Peyer's patch (tissue), 4 donors: ENCODE measurements at places on chromosomes 6 and 20. TPM values are rescaled to one million over a fixed set of nuclear protein-coding genes. Genes with fewer than 3 reads are reported as not detected.

DNA sequence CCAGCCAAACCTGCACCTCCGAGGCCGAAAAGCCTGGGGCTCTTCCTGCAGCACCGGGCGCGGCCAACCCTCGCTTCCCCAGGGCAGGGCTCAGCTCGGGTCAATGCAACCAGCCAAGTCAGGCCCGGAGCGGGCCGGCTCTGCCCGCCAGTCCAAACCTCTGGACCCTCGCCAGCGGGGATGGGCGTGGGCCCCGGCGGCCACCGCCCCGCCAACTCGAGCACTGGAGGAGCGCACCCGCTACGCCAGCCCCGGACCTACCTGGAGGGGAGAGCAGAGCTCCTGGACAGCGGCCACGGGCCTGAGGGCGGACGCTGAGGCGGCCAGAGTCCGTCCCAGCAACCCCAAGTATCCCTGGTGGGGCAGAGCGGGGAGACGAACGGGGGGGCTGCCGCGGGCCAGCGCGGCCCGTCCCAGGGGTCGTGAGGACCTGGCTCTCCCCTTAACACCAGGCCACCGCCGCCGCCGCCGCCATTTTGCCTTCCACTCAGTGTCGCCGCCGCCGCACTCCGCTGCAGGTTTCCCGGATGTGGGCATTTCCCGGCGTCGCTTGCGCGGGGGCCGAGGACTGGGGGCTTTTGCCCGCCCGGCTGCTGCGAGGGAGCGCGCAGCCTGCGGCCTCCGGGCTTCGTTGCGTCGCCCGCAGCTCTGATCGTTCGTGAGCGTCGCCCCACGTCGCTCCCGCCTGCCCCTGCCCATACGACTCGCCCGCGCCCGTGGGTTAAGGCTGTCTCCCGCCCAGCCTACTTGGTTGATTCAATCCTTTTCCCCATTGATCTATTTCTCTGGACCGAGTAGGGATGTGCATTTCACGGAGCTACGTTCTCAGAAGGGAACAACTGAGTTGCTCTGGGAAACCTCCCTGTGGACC, at the start of gene LATS1:
TSS of gene LATS1 (minus strand) at position 514 of the 871 bp plus-strand sequence. CDS start 15,975 bp downstream, outside the sequence.
- DNase-seq: peak; percentile 92

The LZTS3 gene
- total RNA-seq: 36.3 TPM

DNA sequence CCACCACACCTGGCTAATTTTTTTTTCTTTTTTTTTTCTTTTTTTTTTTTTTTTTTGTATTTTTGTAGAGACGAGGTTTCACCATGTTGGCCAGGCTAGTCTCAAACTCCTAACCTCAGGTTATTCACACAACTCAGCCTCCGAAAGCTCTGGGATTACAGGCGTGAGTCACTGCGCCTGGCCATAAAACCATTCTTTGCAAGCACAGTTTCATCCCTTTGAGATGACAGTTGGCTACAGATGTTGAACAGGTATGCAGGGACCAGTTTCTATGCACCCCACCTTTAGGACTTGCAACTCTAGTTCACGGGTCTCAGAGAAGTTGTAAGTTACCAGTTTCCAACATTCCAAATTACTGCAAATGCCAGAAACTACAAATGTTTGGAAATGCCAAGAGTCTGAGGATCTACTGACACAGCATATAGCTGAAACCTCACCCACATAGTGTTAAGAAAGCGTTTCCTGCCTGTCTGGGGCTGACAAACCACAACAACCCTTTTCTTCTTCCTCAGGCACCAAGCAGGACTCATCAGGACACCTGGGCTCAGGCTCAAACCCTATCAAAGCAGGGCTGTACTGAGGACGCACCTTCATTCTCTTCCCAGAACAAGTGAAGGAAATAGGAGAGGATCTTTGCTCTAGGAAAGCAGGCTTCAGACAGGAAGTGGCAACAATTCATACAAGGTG, 22.9 kb downstream of the ARHGAP18 start:
- peak; percentile 72 for DNase-seq

DNA sequence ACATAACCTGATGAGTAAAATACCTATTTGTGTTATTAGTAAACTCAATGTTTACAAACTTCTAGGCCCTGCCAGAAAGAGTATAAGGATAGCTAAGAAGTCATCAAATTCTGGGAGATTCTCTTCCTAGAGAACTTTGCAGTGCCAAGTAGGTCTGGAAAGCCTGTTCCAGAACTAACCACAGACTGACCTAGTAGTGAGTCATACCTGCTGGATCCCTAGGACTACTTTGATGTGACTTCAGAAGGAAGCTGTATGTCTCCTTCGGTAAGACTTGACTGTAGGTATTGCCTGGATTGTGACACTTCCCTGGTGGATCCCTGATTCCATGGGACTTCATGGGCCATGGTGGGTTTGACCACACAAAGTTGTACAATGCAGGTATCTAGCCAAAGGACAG, 131.7 kb downstream of the DNAH8 start:
- no peak for DNase-seq

The CDKN1A gene
- total RNA-seq: 362 TPM

DNA sequence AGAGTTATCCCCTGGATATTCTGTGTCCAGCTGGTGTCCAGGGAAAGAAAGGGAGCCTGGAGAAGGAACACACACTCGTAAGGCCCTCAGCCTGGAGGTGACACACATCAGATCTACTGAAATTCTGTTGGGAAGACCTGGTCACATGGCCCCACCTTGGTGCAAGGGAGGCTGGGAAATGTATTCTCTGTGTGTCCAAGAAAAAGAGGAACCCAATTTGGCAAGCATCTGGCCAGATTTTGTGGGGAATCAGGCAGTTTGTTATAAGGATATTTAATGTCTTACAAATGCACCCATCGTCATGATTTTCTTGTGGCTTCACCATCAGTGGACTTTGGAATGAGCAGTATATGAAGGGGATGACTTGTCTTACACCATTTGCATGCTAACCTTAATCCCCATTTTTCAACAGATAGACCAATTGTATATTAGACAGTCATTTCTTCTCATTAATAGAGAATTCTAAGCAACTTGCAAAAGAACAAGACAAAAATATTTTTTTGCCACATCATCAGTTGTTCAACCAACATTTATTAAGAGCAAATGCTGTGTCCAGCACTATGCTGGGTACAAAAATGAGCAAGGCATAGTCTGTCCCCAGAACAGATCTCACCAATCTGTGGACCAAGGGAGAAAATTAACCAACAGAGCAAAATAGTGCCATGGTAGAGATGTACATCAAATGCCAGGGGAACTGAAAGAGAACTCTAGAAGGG, 59.7 kb downstream of the ISM1 start:
- no peak for DNase-seq

- no peak for DNase-seq
These were observed 167.8 kb upstream of the RIPOR2 start for GRCh38 chr6:25103603-25104002.

GRCh38 chr6:54813892-54814291, 32.7 kb upstream of the FAM83B start:
- DNase-seq: no peak

GRCh38 chr6:27091661-27092315, 155.7 kb upstream of the PRSS16 start:
- DNase-seq: no peak

The CTSA gene
- 602 TPM for total RNA-seq

DNA sequence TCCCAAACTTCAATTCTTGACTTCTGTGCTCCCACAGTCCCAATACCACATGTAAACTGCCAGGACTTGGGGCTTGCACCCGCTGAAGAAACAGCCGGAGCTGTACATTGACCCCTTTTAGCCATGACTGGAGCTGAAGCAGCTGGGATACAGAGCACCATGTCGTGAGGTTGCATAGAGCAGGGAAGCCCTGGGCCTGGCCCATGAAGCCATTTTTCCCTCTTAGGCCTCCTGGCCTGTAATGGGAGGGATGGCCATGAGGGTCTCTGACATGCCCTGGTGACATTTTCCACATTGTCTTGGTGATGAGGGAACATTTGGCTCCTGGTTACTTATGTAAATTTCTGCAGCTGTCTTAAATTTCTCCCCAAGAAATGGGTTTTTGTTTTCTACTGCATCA, 9.8 kb downstream of the RHAG start:
- no peak for DNase-seq

DNA sequence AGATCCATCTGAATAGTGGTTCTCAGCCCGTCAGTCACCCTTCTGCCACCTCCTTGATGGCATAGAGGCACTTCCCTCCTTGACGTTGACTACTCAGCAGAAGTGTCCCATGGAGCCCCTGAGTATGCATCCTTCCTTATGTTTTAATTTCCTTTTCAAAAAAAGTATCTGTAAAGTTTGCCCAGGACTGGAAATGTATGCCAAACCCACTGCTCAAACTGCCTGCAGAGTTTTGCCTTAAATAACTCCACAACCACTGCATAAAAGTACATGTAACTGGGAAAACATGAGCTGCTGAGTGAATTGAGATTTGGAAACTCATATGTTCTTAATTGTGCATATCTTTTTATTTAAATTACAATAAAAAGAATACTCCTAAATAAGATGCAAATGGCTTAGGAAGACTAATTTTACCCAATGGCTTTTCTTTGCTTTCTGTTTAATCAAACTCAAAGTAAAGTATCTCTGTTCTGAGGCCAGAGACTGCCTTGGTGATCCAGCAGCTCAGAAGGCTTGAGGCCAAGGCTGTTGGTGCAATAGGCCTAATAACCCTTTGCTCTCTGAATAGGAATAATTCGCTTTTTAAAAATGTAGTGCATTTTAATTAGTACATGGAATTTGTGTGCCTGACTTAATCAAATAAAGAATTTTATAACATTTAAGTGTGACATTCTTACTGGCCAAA, 90.4 kb downstream of the FNDC1 start:
- no peak for DNase-seq

DNA sequence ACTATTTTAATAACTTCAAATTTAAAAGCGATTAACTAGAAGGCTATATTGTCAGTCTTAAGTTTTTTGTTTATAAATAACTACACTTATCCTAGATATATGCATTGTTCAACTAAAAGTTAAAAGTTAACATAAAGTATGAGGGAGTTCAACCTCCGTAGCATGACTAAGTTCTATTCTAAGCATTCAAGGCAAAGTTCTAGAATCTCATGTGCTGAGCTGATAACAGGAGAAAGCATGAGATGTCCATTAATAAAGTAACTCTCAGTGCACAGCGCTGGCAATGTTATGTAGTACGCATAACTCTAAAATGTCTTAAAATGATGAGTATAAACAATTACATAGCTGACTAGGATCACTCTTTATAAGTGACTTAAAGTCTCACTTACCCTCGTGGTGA, 264.8 kb downstream of the RNGTT start:
- no peak for DNase-seq

GRCh38 chr6:12595161-12595811, 121.3 kb upstream of the PHACTR1 start:
- peak; percentile 62 for DNase-seq

DNA sequence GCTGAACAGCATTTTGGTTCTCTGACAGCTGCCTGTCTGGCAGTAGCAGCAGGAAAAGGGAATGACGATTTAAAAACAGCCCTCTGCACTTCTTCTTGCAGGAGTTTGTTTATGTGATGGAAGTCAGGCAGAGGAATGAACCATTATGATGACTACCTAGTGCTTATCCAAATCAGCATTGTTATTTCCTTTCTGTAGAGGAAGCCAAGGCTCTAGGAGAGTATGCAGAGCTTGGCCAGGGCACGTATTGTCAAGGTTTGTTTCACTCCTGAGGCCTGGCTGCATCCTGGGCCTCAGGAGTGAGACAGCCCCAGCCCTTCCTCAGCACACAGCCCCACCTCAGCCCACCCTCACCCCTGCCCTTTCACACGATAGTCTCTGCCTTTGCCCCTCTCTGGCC, 68.5 kb downstream of the FAM229B start:
- no peak for DNase-seq

DNA sequence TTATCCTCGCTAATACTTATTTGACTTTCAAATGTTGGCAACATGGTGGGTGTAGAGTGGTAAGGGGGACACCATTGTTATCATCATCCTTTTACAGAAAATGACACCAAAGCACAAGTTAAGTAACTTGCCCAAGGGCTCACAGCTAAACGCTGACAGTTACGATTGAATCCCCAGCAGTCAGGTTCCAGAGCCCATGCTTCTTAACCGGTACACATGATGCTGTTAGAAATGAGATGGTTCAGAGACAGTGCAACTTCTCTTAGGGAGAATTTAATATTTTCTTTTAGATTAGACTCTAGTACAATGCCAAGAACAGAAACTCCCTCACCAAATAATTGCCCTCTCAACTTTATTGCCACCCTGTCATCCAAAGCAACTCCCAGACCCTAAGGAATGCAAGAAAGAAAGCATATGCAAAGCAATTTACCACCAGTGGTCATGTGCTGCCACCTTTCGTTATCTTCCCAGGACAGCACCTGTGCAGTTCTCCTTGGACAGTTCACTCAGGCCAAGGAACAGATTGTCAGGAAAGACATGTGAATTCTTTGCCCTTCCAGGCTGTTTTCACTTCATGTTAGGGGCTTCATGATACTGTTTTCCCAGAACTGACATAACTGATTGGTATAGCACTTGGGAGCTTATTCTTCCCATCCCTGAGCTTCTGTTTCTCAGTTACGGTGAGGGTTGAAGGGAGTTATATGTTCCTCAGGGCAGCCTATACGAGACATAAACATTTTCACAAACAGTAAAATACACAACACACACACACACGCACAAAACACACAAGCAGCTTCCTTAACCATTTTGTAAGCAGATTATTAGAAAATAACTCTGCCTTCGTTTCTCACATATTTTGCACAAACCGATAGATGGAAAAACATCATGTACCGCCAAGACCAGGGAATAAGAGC, 5.1 kb downstream of the HLA-DMA start:
- DNase-seq: peak; percentile 60

The MCHR2 gene
- not detected for total RNA-seq

DNA sequence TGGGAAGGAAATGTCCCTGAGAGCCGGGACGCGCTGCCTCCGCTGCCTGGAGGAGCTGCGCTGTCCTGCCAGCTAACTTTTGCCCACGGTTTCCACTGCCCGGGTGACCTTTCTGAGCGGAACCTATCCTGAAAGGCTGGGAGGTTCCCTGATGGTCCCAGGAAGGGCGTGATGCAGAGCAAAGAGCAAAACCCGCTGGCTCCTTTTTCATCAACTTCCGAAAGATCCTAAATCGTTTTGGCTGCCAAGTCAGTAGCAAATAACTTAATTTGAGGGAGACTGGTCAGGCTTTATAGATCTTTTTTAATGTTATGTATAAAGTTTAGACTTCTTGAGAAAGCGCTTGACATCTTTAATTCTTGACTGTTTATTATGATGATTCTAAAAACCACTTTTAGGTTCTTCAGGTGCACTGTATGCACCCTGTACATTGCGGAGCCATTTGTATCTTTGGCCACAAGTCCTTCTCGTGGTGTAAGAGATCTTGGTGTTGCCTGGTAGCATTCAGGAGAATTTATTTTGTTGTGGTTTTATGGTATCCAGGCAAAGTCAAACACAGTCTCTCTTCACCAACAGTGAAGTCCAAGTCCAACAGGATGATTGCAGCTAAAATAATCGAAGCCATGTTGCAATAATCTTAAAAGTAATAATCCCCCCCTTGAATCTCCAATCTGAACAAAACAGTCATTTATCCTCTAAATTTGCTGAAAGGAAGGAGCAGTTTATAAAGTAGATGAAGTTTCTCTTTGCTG, at the start of gene SYNE1:
TSS of gene SYNE1 (minus strand) at position 67 of the 752 bp plus-strand sequence. CDS start 9,031 bp downstream, outside the sequence.
- DNase-seq: no peak

GRCh38 chr6:157270308-157270707, 53.0 kb downstream of the TMEM242 start:
- no peak for DNase-seq

GRCh38 chr6:30793521-30794194, 49.3 kb upstream of the IER3 start:
- DNase-seq: no peak

- no peak for DNase-seq
These were observed 58.6 kb downstream of the RAMACL start for GRCh38 chr6:166527849-166528248.
